ENCODE measurements at places on chromosomes 7 and 10. TPM values are rescaled to one million over a fixed set of nuclear protein-coding genes. Genes with fewer than 3 reads are reported as not detected.
A peak's percentile ranks its signal among the peaks of the same experiment; 100 is the strongest.

NPSR1 gene
- 0.15 TPM for polyA plus RNA-seq

- no peak for DNase-seq
Observed at GRCh38 chr10:86311190-86311589, 55.4 kb downstream of the GRID1 start.

FAM131B gene
- polyA plus RNA-seq = 108 TPM

DNA sequence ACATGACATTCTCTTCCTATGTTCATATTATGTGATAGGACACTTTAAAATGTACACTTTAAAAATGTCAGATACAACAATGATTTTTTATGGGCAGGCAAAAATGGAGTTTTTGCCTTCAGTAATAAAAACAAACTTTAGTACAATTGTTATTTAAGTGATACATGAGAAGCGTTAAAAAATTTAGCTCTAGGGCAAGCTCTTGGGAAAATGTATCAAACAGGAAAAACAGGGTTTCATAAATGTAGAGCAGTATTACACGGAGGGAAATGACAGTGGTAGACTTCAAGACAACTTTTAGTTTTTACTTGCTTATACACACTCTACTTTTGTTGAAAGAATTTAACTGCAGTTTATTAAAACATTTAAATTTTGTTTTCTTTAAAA is 1.5 kb downstream of the FHIP2A start:
- no peak for DNase-seq

SH2B2 gene
- polyA plus RNA-seq = 21.6 TPM

GRCh38 chr7:91182819-91183764 is 81.1 kb upstream of the FZD1 start:
- DNase-seq = no peak

GRCh38 chr7:17380736-17381662 is 82.5 kb downstream of the AHR start:
- no peak for DNase-seq

DNA sequence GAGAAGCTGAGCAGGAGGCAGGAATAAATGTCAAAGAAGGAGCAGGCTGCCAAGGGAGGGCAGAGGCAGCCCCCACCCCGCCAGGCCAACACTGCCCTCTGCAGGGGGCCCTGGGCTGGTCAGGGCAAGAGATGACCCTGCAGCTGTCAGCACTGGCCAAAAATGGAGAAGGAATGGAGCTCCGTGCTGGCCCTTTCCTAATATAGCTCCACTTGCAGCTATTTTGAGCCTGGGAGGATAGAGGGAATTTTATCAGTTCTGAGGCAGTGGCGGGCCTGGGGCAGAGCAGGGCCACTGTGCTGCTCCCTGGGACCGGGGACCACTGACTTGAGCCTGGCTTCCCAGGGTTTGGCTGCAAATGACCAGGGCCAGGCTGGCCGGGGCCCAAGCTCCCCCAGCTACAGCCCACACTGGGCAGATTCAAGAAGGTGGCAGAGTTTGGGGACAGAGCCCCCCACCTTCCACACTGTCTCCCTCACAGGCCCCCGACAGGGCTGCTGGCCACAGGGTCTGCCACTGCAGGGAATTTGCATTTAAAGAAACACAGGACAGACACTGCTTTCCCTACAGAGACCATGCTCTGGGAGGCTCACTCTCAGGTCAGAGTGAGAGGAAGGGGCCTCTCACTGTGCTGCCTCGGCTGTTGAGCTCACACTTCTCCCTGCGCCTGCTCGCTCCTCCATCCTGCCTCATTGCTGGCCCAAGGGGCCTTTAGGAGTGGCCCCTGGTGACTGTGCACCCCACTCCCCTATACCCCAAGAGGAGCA is 16.2 kb downstream of the LDB3 start:
- no peak for DNase-seq

DNA sequence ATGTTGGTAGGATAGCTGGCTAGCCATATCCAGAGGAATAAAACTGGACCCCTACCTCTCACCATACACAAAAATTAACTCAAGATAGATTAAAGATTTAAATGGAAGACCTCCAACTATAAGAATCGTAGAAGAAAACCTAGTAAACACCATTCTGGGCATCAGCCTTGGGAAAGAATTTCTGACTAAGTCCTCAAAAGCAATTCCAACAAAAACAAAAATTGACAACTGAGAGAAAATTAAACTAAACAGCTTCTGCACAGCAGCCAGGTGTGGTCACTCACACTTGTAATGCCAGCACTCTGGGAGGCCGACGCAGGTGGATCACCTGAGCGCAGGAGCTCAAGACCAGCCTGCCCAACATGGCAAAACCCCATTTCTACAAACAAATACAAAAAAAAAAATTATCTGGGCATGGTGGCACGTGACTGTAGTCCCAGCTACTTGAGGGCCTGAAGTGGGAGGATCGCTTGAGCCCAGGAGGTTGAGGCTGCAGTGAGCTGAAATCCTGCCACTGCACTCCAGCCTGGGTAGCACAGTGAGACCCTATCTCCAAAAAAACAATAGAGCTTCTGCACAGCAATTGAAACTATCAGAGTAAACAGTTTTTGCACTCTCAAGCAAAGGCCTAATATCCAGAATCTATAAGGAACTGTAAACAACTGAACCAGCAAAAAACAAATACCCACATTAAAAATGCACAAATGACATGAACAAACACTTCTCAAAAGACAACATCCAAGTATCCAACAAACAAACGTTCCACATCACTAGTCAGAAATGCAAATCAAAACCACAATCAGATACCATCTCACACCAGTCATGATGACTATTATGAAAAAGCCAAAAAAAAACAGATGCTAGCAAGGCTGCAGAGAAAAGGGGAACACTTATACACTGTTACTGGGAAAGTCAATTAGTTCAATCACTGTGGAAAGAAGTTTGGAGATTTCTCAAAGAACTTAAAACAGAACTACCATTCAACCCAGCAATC is 4.8 kb downstream of the CRPPA start:
- no peak for DNase-seq

GSDME gene
- 53.6 TPM for polyA plus RNA-seq

DNA sequence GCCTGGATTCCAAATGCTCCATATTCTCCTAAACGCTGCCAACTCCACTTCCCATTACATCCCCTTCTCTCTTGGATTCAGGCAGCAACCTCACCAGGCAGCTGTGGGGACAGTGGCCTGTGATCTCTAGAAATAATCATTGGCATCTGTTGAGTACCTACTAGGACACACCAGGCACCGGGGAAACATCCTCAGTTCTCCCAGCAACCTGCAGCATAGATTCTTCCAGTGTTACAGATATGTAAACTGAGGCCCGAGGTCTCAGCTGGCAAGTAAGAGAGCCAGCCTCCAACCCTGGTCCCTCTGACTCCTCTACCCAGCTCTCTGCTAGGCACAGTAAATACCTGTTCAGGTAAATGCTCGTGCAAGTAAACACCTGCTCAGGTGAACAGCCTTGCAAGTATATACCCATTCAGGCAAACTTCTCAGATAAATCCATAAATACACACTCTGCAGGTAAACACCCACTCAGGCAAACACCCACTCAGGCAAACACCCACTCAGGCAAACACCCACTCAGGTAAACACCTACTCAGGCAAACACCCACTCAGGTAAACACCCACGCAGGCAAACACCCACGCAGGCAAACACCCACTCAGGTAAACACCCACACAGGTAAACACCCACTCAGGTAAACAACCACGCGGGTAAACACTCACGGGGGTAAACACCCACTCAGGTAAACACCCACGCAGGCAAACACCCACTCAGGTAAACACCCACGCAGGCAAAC is 18.7 kb downstream of the ASB13 start:
- DNase-seq = no peak

ELAPOR2 gene
- polyA plus RNA-seq = 51.7 TPM

NRBF2 gene
- polyA plus RNA-seq = 17.8 TPM

DNA sequence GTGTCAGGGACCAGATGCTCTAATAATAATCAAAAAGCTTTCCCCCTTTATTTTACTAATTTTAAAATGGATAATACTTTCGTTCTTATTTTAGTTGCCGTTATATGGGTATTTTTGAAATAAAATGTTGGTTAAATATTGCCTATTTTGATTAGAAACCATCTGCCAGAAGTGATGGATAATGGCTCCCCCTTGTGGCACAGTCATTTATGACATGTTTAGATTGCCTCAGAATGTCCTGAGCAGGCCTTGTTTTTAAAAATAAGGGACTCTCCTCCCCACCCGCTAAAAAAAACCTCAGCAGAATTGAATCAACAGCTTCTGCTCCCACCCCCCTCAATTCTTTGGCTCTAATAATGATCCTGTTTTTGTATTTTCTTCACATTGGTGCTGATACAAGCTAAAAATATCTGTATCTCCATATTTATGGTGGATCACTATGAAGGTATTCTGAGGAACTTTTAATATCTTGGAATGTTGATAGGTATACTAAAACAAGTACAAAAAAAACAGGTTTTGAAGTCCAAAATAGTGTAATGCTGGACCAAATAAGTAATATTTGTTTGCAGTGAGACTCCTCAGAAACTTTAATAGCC is 38.8 kb downstream of the TMEM60 start:
- DNase-seq = peak; percentile 87

SPDYE17 gene
- not detected for polyA plus RNA-seq

- no peak for DNase-seq
Observed at GRCh38 chr10:127486355-127486754, 62.8 kb upstream of the NPS start.

All from spinal cord (tissue), 10 donors.